Left hindlimb (tissue), 1 donor: ENCODE measurements at places on chromosomes 2 and 18.

DNA sequence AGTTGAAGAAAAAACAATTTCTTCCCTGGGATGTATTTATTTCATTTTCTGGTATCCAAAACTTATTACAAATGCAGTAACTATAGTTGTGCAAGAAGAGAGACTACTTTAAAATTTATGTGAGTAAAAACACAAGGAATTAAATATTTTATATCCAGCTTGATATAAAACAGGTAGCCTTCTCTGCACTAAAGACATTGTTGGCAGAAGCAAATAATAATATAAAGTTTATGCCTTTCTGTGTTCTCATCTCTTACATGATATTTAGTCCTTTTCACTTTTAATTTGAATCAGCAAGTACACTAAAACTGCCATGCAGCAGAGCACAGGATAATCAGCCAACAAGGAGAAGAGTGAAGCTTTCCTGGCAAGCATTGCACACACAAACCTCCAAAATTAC is 352.7 kb downstream of the ARL6IP6 start:
- no peak for DNase-seq

GRCh38 chr2:185374878-185375277 is 363.7 kb upstream of the FSIP2 start:
- DNase-seq = no peak

- DNase-seq = no peak
Observed at GRCh38 chr2:178530625-178531142, 50.4 kb downstream of the PLEKHA3 start.

DNA sequence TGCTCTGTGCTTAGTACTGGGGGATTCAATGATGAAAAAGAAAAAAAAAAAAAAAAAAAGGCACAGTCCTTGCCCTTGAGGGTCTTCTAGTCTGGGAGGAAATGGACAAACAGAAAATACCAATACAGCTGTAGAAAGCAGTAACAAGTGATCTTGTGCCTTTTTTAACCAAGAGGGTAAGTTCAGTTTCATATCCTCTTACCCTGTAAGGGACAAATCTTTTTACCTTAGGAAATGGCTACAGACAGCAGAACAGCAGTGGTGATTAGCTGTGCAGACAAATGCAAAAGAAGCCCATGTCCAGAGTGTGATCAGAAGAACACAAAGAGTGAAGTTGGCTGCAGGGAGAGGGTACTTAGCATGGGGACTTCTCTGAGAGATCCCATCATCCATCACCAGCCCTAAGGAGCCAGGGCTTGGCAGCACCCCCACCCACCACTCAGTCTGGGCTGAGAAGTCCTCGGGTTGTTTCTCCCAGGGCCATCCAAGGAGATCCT is 102.9 kb downstream of the ALPK2 start:
- no peak for DNase-seq

DNA sequence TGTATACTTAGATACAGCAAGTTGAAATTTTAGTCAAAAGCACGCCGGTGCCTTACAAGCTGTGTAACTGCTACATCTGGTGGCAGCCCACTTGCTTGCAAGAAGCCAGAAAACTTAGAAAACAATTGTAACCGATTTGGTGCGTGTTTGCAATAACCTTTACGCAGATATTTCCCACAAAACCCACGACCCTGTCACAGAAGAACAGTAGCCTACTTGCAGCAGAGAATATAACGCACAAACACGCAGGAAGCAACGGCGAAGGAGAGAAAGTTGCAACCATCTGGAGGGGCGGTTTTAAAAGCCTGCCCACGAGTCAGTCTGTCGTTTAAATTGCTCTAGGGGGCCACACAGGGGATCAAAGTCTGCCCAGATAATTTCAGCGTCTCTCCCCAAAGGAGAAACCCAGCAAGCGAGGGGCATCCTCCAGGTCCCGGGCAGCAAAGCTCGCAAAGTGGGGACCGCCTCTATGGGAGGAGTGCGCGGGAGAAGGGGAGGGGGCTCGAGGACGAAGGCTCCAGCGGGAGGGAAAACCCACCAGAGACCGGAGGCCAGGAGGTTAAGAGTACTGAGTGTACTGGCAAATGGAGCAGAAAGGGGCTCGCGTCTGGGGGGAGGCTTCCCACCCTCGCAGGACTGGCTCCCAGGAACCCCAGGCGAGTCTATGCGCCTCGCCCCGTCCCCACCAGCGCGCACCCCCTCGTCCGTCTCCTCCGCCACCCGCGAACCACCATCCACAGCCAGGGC is 1.1 kb downstream of the TLK1 start:
- DNase-seq = peak; percentile 82

GRCh38 chr2:85012855-85013254 is 41.9 kb downstream of the KCMF1 start:
- no peak for DNase-seq

DNA sequence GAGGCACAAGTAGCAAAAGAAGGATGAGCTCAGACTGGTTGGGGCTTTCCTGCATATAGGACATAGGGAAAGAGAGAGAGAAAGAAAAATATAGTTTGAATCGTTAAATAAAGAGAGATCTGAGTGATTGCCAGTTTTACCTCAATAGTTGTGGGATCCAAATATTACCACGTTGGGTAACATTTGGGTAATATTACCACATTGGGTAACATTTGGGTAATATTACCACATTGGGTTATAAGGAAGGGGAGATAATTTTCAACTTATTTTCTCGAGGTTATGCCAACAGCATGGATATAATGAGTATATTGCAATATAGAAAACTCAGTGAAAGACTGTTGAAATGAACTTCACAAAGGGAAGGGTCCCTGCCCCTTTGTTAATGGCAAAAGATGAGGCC is 20.7 kb downstream of the SP140 start:
- no peak for DNase-seq

DNA sequence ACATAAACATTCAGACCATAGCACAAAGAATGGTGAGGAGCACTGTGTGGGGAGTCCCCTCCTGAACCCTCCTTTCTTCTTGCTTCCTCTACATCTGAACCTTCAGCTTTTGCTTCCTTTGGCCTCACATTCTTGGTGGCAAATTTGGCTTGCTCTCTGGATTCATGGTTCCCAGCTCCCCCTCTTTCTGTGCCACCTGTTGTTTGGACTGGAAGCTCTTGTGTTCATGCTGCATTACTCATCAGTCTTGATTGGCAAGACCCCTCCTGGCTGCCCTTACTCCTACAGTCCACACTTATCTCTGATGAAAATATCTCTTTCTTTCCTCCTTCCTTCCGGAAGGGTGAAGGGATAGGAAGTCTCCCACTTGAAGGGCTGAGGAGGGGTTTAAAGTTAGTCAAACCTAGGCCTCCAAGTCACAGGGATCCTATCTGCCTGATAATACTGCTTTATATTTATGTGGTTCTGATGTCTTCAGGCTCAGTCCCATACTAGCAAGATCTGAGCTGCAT is 70.0 kb downstream of the MYO3B start:
- no peak for DNase-seq

DNA sequence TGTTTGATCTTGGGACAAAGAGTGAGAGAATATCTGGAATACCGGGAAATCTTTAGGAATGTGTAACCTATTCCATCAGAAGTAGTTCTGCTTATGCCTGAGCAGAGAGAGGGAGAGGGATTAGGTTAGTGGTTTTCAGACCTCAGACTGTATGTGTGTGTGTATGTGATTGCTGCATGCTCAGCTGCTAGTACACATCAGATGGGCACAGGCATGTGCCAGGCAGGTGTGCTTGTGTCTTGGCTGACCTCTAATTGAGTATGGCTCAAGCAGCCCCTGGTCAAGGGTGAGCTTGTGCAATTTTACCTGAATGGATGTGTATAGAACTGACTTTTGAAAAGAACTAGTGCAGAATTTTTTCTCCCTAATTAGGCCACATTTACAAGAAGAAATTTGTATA is 91.2 kb downstream of the INSIG2 start:
- no peak for DNase-seq

- DNase-seq = no peak
Observed at GRCh38 chr2:191836853-191837769, 9.8 kb downstream of the CAVIN2 start.

GRCh38 chr2:43475922-43476321 is 119.9 kb downstream of the THADA start:
- no peak for DNase-seq

- no peak for DNase-seq
Observed at GRCh38 chr18:57110290-57110689, 36.6 kb upstream of the BOD1L2 start.

DNA sequence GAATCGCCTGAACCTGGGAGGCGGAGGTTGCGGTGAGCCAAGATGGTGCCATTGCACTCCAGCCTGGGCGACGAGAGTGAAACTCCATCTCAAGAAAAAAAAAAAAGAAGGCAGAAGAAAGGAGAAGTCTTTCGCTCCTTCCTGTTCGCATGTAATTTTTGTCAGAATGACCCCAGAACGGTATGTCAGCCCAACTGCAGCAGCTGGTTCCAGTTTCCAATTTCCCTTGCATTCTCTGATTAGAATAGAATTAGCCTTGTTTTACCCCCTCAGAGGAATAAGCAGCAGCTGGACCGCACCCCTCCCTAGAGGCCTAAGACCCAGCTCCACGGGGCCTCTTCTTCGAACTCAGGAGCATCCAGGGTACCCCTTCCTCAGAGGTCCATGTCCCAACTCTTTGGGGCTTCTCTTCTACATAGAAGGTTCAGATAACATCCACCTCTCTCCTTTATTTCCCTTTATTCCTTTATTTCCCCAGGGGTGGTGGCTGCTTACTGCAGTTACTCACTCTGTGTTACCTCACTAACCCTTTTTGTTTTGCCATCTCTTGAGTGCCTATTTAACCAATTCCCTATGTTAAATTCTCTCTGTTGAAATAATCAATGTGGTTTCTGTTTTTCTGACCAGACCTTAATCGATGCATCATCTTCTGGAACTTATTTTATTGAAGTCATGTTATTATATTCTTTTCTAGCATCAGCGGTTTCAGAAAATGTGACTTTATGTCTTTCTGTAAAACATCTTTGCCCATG is 7.2 kb upstream of the PUM2 start:
- DNase-seq = no peak

DNA sequence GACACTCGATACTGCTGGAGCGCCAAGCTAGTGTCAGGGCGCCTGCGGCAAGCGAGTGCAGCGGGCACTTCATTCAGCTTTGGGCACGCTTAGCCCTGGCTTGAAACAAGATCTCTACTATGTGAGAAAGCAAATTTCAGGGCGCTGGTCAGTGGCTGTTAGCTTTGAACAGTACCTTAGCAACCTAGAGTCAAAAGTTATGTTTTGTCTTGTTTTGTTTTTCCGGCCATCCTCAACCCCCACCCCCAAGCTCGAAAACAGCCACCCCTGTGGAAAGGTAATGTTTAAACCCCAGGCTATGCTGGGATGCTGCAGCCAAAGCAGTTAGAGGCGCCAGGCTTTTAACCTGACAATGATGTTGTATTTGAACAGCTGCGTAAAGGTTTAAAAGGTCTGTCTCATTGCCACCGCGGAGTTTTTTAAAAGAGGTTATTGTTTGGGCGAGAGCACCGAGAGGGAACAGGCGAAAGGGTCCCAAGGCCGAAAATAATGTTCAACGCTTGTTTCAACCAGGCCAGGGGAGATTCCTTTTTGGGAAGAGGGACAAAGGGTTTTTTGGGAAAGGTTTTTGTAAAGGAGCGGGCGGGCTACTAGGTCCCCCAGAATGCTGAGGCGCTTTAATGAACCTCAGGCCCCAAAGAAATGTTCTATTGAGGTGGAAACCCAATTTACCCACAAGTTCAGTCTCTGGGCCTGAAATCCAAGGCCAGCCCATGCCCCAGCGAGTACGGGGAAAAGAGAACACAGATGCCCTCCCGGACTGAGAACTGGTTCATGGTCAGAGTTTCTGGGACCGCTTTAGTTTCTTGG is 2.3 kb upstream of the HOXD10 start:
- DNase-seq = no peak

GRCh38 chr2:103132536-103133217 is 370.8 kb downstream of the TMEM182 start:
- no peak for DNase-seq

DNA sequence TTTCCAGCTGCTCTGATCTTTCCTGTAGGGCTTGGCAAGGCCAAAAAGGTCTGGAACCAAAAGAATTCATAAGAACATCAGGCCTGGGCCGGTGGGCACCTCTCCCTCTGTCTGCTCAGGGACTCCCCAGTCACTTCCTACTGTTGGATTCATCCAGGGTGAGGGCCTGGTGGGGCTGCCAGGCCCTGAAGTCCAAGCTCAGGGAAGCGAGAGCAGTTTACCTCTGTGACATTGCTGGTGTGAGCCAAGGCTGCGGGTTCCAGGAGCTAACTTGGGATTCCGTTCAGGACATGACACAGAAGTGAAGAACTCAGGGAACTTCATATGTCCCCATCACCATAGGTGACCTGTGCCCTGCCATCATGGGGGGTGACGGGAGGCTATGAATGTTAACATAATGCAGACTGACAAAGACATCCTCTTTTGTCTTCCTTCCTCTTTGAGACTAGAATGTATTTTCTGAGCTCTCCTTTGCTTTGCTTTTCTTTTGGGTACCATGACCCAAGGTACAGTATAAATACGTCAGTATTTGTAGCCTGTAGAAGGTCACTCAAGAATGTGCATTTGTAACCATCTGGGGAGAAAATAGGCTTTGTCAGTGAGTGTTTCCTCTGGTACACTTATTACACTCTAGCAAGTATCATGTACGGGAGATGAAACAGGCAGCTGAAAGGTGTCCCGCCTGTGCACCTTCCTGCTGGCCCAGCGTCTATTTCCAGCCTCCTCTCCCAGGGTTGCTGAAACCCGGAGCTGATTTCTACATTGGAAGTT is 130.5 kb upstream of the SLC1A4 start:
- no peak for DNase-seq

DNA sequence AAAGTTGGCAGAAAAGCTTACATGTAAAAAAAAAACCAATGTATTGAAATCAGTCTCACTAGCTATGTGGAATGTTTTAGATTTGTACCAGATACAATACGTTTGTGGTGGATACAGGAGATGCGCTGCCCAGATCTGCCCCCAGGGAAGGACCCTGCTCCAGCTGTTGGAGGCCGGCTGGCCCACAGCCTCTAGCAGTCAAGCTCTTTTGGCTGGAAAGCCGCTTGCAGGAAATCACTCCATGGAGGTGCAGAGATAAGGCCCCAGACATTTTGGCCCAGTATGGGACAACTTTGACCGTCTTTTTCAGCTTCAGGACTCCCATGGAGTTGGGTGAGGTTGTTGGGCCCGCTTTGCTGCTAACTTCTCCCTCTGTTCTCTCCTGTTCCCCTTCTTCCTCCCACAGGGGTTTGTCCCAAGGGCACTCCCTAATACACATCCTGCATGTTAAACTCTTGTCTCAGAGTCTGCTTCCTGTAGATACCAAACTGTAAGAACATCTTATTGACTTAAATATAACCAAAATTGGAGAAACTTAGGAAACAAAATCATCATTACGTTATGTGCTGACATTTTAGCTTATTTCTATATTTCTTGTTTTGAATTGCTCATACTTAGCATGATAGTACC is 1.7 kb upstream of the QPCT start:
- DNase-seq = peak; percentile 58

DNA sequence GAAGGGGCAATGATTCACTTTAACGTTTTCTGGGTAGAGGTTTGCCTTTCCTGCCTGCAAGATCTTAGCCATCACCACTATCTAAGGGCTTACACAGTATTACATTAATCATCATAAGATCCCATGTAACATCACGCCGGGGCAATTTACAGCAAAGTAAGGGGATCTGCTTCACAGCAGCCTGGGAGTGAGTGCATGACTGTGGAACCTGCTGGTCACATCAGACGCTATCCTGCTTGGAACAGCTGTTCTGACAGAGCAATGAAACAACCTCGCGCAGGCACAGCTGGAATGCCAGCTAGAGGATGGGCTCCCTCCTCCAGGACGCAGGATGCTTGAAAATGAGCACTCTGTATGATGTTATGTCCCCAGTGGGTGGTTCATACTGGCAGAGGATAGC is 89.0 kb downstream of the AOX1 start:
- no peak for DNase-seq

- DNase-seq = no peak
Observed at GRCh38 chr2:234318361-234318760, 178.5 kb downstream of the ARL4C start.

- DNase-seq = no peak
Observed at GRCh38 chr2:229268626-229269025, 2.5 kb downstream of the PID1 start.
